Lung microvascular endothelial cell (primary cell): ENCODE measurements at places on chromosomes 4 and X. TPM values are rescaled to one million over a fixed set of nuclear protein-coding genes. Genes with fewer than 3 reads are reported as not detected.

Gene TMEM31
- 0.22 TPM in 1 of 2 replicates, not detected in the other for total RNA-seq

Gene CTBP1
- total RNA-seq, result 166 and 239 TPM in 2 replicates

Gene PROM1
- under 0.01 TPM in 1 of 2 replicates, not detected in the other for total RNA-seq

Gene AMTN
- not detected in 2 replicates for total RNA-seq

Gene BRS3
- not detected in 2 replicates for total RNA-seq

Gene KLF8
- total RNA-seq, result 0.20 and 0.22 TPM in 2 replicates

Gene RPS3A
- 2,107 and 2,117 TPM in 2 replicates for total RNA-seq

Gene GABRA4
- not detected in 2 replicates for total RNA-seq

Gene TRIM2
- total RNA-seq, result 6.5 and 15.7 TPM in 2 replicates
